ENCODE measurements at places on chromosomes 7 and 10. TPM values are rescaled to one million over a fixed set of nuclear protein-coding genes. Genes with fewer than 3 reads are reported as not detected.

PLA2G12B gene
- not detected for total RNA-seq

SOSTDC1 gene
- not detected for total RNA-seq

OR2A1 gene
- total RNA-seq, result not detected

ACBD7 gene
- total RNA-seq, result 0.07 TPM

NXPH1 gene
- total RNA-seq, result not detected

Measured in nasal cavity respiratory epithelium epithelial cell of viscerocranial mucosa (primary cell).